ENCODE measurements at places on chromosomes 7 and 10.

DNA sequence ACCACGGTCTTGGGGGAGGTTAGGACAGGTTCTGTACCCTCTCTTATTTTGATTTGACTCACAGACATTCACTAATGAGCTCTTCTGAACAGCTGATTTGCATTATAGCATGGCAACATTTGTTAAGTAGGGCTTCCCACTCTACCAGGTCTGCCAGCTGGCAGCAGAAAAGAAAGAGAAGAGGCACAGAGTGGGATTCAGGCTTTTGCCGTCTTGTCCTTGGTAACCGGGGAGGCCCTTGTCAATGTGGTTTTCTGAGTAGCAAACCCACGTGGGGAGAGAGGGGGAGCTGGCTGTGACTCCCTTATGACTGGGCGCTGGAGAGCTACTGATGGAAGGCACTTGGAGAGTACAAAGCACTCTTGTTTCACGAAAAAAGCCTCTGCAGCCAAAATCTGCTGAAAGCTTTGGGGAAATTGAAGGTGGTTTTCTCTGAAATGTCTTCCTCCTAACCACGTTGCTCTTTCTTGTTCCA, 355.3 kb upstream of the GALNT17 start:
- no peak for DNase-seq

- no peak for DNase-seq
These were observed 679.2 kb downstream of the SDK1 start for GRCh38 chr7:3980300-3980643.

DNA sequence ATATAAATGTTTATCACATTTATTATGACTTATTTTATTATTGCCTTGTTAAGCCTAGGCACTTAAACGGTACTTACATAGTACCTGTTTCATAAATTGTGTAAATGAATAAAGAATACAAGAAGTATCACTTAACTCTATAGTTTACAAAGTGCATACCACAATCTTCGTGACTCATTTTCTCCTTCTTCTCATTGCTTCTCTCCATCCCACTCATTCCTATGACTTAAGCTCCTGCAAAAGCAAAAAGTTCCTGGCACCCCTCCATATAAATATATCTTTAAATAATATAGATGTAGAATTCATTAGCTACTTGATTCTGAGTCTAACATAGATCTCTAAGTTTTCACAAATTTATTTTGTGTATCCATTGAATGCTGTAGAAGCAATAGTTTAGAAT, 1382.0 kb upstream of the CELF2 start:
- DNase-seq, result no peak

GRCh38 chr10:87705339-87705738, 45.7 kb downstream of the PAPSS2 start:
- peak; percentile 41 for DNase-seq

DNA sequence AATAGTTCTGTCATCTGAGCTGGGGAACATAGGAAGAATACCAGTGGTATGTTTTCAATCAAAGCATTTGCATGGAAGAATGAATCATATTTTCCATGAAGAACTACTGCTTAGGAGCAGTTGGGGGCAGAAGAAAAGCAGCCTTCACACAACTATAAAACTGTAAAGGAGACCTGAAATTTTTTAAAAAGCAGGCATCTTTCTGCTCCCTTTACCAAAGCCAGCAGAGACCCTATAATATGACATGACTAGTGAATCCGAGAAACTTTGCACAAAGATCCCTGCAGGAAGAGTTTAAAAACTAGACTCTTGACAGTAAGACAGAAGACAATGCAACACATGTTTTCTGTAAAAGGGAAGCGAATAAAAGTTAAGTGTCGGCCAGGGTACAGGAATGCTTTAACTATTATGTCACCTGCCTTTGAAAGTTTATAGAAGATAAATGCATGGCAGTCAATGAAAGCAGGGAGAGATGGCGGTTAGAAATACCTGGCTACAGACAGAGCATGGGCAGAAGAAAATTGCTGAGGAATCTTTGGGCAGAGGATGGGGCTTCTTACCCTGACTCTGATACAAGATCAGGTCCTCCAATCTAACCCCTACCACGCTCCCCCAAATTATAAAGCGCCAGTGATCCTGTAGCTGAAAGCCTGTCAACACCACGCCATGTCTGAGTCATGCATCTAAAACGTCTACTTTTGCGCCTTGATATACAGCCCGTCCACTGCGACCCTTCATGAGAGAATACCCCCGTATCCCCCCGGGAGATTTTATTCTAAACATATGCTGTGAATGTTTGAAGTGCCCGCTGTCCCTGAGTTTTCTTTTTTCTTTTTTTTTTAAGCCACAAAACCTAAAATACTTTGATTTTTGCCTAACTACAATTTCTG, 93.1 kb downstream of the GLI3 start:
- DNase-seq, result no peak

GRCh38 chr10:131556897-131557495, 245.5 kb upstream of the TCERG1L start:
- DNase-seq, result no peak

GRCh38 chr7:158237672-158238335, 349.8 kb downstream of the PTPRN2 start:
- no peak for DNase-seq

DNA sequence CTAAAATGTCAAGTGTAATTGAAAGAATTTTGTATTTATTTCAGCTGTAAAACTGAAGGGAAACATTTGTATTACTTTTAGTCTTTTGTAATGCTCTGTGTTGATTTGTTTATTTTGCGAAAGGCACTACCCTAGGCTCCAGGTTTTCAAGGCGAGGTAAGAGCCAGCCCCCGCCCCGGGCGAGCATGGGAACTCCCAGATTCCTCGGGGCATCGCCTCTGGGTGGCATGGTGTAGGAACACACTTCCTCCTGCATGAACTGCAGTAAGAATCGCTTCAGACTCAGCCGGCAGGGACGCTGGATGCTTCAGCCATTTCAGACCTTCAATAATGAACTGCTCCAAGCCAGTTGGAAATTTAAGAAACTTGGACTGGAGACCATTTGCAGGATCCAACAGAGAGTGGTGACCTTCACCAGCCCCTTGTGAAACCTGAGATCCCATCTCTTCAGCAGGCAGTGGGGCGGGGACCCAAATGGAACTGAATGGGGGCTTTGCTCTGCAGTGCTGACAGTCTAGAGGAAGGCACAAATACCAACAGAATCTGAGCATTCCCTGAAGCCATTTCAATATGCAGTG, 544.3 kb upstream of the MGMT start:
- no peak for DNase-seq

GRCh38 chr10:66472156-66472555, 453.7 kb upstream of the LRRTM3 start:
- no peak for DNase-seq

- DNase-seq, result no peak
These were observed 523.9 kb upstream of the MGMT start for GRCh38 chr10:128943111-128943510.

DNA sequence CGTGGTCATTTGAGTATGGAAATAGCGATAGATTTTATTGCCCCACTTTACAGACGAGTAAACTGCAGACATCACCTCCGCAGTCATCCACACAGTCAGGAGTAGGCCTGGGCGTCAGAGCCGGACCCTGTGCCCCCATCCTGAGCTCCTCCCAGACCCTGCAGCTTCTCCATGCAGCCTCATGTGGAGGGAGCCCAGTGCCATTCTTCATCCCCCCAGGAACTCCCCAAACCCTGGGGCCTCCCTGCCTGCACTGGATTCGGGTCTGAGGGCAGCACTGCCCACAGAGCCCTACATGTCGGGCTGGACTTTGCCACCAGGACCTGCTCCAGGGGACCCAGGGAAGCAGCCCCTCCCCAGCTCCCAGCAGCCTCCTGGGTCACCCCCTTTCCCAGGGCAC, 100.8 kb downstream of the MKI67 start:
- DNase-seq, result no peak

DNA sequence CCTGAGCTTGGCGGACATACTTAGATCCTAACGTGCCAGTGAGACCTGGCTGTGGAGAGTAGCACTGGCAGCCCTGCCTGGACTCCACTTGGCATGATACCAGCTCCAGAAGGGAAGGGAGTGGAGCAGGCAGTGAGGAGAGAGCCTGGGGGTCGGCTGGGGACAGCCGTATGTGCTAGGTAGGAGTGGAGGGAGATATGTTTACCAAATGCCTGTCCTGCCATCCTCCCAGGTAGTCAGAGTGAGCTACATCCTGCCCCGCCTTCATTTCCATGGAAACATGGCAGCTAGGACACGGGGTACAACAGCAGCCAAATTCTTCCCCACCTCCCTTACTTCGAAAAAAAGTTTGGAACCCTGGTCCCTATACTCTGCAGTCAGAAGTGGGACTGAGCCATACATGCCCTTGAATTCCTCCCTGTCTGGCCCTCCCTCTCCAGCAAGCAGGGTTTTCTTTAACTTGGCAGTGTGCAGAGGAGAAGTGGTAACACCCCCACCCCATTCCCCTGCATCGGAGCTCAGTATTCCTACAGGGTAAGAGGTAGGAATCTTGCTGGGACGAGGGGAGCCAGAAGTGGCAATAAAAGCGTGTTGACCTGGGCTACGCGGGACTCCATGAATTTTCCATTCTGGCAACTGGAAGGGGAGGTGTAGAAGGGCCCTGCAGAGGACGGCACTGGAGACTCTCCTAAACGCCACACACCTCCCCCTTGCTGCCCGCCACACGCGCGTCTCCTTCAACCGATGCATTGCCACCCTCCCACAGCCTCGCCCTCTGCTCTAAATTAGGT, 20.0 kb upstream of the SMO start:
- DNase-seq, result no peak

DNA sequence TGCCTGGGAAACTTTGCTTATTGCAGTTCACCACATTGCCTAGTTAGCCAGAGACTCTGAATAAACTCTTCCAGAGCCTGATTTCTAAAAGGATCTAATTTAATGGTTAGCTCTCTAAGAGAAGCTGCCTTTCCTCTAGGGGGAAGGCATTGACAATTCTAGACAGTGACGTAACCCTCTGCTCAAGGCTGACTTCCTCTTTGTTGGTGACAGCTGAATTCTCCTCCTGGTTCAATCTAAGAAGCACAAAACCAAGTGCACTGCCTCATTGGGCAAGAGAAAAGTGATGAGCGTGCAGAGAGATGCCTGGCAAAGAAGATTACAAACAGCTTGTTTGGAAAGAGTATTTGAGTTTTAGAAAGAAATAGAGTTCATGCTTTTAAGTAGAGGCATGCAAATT, 102.7 kb downstream of the MACC1 start:
- DNase-seq, result no peak

Measured in A549 (cell line).